ENCODE measurements at places on chromosomes 2 and 18.

DNA sequence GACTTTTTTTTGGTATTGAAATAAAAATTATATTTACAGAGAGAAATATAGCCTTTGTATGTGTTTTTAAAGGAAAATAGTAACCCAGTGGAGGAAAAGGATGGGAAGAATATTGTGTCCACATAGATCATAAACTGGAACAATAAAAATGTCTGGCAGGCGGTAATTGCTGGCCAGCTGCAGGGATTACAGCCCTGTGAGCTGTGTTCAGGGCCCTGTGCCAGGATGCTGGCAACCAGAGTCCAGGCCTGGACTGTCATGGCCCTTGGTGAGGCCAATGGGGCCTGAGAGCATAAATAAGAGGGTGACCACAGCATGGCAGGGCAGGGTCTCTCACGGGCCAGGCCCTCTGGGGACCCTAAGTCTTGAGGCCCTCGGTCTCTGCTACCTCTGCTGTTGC is 171.2 kb downstream of the ACOXL start:
- DNase-seq: no peak

DNA sequence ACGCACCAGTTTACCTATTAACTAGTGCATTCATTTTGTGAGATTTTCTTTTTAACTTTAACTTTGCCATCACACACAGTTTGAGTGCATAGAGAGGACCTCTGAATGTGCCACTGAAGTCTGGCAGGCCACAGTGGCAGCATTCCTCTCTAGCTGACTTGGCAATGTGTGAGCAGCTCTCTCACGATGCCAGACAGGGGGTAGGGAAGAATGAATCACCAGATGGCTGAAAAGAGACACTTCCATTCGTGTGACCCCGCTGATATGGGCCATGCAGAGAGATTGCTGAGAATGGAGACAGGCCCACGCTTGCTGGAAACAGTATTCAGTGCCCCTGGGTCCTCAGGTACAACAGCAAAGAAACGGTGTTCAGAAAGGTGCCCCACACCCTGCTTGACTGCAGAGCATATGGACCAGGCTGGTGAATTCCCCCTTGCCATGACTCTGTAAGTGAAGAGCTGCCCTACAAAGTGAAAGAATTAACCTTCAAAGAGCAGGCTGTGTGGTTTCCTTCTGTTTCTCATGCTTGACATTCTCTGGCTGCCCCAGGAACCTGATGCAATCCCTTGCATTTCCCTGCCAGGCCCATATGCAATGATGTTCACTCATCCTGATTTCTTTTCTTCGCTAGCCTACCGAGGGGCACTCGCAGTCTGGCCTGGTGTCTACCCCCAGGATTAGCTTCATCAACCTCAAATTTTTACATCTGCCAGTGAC is 236.1 kb downstream of the CDH20 start:
- no peak for DNase-seq

GRCh38 chr2:239472235-239472775 is 71.5 kb upstream of the HDAC4 start:
- no peak for DNase-seq

DNA sequence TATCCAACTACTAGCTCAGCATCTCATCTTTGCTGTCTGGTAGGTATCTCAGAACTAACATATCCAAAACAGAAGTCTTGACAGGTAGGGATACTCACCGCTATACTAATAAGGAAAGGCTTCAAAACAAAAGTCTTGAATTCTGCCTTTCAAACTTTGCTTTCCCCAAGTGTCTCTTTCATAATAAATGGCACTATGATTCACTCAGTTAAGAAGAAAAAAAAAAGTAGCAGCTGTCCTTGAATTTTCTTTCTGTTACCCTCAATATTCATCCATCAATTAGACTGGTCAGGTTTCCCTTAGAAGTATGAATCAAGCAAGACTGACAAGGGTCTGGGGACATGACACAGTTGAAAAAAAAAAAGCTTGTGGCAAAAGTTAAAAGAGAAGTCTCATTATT is 175.1 kb downstream of the GULP1 start:
- no peak for DNase-seq

- no peak for DNase-seq
These were observed 53.7 kb downstream of the ZBTB7C start for GRCh38 chr18:48355276-48356115.

GRCh38 chr2:149828520-149829210 is 241.1 kb upstream of the MMADHC start:
- DNase-seq: no peak

DNA sequence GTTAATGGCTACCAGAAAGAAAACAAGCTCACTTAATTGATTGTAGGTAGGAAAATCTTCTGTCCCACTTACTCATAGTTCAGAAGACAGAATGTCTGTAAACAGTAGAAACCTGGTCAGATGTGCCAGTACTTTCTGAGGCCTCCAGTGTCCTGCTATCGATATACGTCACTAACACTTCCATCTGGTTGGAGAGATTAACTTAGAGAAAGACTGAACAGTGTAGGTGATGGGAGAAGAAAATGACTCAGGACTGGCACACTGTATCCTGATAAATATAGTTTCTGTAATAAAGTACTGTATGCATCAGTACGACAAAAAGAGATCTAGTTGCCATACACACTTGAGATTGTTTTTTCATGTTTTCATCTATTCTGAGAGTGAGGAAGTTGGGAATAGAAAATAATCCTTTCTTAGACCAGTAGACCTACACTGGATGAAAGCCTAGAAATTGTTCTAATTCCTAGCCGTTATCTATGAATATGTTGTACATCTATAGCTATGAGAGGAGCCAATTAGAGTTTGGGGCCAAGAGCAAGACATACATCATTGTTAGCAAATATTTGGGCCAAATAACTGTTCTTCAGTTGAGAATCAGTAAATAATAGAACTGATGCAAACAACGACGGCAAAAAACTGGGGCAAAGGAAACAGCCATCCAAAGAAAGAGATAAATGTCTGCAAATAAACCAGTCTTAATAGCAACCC is 105.9 kb downstream of the NAT8 start:
- no peak for DNase-seq

DNA sequence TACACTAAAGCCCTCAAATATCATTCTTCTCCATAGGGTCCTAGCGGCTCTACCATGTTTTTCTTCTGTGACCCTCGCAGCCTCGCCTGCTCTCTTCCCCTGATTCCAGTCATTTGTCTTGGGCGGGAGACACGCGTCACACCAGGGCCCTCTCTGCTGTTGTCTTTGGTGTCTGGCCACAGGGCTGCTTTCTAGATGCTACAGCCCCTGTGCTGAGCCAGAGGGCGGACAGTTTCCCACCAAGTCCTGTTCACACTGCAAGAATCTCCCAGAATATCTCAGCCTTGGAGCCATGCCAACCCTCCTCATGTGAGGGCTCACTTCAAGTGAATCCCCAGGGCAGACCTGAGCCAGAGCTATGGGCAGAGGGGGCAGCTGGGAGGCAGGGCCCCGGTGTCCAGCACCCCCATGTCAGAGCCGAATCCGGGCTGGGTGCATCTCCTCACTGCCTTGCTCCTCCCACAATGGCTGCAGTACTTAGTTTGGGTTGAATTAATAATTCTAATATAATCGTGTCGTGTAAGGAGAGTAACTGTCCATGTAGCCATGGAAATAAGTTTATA is 42.1 kb downstream of the DIPK1C start:
- no peak for DNase-seq

- no peak for DNase-seq
These were observed 10.9 kb upstream of the KCNK3 start for GRCh38 chr2:26681656-26682055.

GRCh38 chr2:218658671-218659257 is 659 bp downstream of the ZNF142 start:
- peak; percentile 72 for DNase-seq

GRCh38 chr2:89763581-89764485 is 1072.4 kb downstream of the RPIA start:
- DNase-seq: no peak

- DNase-seq: no peak
These were observed 67.3 kb upstream of the ST6GAL2 start for GRCh38 chr2:106953236-106953635.

- DNase-seq: no peak
These were observed 42.4 kb downstream of the LONRF2 start for GRCh38 chr2:100279586-100280534.

- DNase-seq: no peak
These were observed 94.0 kb downstream of the LAMA1 start for GRCh38 chr18:7023581-7023980.

DNA sequence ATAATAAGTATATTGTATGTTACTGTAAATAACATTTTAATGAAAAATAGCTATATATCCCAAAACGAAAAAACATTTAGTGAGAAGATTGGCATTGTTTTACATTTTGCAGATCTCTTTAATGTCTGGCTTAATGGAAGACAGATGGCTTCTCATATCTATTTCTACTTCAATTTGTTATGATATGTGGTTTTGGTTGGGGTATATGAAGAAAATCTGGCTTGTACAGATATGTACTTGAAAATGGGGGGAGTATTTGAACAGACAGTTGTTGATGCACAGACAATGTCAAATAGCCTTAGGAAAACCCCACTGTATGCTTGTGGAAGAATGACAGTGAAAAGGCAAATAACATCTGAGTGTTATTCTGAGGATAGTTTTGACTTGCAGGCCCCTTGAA is 23.6 kb upstream of the GMCL1 start:
- DNase-seq: no peak

DNA sequence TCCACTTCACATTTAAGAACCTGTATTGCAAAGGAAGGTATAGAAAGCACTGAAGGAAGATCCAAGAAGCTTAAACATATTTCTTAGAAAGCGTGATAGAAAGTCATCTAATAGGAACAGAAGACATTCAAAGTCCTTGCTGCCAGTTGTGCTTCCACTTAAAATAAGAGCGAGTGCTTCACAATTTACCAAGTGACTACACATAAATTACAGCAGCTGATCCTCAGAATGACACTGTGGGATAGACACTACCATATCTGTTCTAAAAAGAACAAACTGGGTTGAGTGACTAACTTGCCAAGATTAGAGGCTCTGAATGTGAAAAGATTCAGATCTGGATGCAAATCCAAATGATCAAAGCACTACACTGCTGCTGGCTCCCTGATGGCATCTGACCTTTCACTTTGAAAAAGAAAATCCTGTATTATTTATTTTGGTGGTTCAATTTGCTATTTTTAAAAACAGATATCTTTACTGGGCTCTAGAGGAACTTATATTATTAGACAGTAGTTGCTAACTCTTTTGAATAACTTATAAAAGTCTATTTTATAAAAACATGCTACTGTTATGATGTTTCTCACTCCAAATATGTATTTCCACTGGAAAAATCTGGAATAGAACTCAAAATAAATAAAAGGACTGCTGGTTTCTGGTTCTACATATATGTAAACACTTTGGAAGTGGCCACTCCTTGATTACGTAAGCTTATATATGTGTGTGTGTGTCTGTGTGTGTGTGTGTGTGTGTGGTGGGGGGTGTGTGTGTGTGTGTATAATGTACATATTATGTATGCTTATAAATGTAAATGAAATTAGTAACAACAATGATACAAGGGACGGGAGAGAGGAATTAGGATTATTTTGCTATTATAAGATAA is 57.4 kb downstream of the KIDINS220 start:
- no peak for DNase-seq

DNA sequence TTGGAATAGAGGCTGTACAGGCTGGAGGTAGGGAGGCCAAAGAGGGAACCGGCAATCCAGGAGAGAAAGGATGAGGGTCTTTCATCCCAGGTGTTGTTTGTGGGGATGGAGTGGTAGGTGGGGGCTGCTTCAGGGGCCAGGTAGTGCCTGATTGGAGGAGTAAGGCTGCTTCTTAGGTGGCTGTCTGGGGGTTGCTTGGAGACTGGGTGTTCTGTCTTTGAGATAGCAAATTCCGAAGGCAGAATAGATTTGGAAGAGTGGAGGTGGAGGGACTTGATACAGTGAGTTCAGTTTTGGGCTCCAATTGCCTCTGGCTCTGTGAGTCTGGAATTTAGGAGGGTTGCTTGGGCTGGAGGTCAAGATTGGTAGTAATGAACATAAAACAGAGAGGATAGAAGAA is 5.9 kb downstream of the ZNF532 start:
- no peak for DNase-seq

- DNase-seq: no peak
These were observed 92.2 kb upstream of the TGFA start for GRCh38 chr2:70645733-70646419.

DNA sequence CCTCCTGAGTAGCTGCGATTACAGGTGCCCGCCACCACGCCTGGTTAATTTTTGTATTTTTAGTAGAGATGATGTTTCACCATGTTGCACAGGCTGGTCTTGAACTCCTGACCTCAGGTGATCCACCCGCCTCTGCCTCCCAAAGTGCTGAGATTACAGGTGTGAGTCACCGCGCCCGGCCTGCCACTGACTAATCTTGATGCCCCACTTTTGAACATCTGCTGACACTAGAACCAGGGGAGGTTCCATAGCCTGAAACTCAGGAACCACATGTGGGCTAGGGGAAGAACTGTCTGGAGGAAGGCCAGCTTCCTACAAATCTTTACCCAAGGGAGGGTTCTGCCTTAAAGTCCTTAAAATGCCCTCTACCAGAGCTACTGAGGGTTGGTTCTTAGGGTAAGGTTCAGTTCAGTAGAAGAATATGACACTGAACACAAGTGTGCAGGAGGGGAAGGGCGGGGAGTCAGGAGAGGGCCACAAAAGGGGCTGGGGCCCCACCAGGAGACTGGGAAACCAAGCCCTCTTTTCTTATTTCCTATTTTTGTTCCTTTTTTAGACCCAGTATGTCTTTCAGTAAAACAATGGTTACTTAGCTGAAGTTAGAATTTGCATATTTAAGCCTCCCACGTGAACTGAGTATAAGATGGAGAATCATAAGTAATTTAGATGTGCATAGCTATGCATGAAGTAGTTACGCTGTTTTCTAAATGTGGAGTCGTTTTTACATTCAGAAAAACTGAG is 6.3 kb upstream of the RAB31 start:
- no peak for DNase-seq

DNA sequence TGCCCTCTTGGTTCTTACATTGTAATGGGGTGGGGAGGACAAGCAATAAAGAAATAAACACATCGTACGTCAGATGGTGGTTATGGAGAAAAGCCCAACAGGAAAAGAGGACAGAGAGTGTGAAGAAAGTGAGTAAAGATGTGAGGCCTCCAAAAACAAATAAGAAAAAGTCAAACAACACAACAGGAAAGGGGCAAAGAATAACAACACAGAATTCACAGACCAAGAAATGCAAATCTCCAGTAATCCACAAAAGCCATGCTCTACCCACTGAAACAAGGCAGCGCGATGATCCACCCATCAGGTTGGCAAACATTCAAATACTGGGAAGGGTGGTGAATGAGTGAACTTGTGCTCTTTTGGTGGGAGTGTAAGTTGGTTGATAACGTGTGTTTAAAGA is 16.7 kb upstream of the DUSP2 start:
- DNase-seq: no peak

- no peak for DNase-seq
These were observed 277.7 kb upstream of the ERBB4 start for GRCh38 chr2:212816267-212816666.

- no peak for DNase-seq
These were observed 915.5 kb downstream of the ERBB4 start for GRCh38 chr2:211623096-211623495.

DNA sequence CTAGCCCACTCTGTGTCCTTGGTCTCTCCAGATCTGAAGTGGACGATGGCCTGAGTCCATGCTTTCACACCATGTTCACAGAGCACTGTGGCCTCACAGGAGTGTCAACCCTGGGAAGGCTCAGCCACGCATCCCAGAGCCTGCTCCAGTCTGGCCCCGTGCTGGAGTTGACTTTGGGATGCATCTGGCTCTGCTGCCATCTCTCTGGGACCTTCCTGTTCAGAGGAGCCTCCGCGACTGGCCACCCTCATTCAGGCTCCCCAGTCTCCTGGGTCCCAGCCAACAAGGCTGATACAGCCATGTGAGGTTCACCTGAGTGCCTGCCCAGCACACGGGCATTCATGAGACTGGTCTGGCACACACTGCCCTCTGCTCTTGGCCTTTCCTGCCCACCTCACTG is 199.7 kb upstream of the RAB6C start:
- no peak for DNase-seq
